ENCODE measurements at places on chromosomes 1 and 21.

GRCh38 chr21:43194303-43195120 lies 25.7 kb downstream of the CRYAA start:
- no peak for DNase-seq

- DNase-seq = no peak
Observed at GRCh38 chr21:38511198-38511597, 12.9 kb upstream of the ERG start.

GRCh38 chr1:16397120-16397519 lies 30.1 kb downstream of the SZRD1 start:
- no peak for DNase-seq

GRCh38 chr1:117826540-117827078 lies 102.8 kb downstream of the GDAP2 start:
- DNase-seq = no peak

DNA sequence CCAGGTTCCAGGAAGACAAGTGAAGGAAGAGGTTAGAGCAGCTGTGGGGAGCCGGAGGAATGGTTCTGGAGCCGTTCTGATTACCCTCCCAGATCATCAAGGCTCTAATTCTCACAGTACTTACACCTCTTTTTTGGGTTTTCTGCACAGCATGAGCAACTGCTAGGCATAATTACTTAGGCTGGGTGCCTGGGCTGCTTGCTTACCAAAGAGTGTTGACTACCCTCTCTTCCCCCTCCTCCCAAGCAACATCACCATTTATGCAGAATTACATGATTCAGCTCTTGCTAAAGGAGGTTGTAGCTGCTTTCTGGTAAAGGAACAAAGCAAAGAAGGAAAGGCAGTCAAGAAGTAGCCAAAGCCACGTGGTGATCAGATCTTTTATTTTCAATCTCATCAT lies 397.2 kb downstream of the KCNH1 start:
- no peak for DNase-seq

DNA sequence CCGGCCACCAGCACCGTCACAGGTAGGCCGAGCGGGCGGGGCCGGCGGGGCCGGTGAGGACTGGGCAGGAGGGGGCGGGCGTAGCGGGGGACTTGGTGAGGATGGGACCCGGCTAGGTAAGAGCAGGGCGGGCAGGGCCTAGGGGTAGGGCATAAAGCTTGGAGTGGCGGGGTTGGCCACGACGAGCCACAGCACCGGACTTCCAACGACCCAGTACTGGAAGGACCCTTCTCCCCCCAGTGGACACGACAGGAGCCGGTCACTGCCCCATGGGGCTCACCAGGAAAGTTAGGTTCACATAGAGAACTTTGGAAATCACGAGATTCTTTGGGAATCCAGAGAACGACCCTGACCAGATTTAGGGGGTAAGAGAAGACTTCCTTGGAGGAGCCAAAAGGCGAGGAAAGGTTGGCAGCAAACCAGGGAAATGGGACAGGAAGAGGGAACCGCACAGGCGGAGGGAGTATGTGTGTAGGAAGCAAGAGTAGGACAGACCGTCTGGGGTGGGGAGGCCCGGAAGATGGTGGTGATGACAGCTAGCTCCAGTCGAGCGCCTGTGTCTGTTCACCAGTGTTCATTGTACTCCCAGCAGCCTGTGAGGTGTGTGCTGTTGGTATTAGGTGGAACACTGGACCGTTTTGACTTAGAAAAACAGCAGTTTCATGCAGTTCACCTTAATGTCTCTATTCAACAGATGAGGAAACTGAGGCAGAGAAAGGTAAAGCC lies 20.4 kb downstream of the ZNF362 start:
- DNase-seq = no peak

GRCh38 chr1:200274116-200274515 lies 135.7 kb downstream of the ZNF281 start:
- no peak for DNase-seq

GRCh38 chr21:33029385-33029921 lies 3.7 kb downstream of the OLIG2 start:
- no peak for DNase-seq

DNA sequence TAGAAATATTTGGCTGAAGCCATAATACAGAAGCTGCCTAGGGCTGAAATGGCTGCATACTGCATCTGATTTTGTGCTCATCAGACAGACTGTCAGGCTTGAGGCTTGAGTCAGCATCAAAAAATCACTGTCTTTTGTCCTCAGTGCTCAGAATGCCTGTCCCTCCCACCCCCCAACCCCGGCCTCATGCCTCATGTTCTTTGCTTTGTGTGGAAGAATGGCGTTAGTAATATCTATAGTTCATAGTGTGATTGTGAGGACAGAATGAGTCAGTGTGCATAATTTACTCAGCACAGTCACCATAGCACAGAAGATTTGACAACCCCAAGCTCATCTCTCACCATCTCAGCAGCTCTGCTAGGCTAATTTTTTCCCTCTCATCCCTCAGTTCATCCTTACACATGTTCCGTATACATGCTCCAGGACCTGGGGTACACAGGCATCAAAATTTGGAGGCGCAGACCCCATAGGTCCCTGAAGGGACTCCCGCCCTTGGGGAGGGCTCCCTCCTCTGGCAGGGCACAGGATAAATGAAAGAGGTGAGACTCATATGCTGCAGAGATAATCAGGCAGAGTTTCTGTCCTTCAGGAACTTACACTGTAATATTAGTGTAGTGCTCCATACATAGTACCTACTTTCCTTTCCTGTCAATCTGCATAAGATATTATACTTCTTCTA lies 159.1 kb upstream of the C8B start:
- DNase-seq = no peak

DNA sequence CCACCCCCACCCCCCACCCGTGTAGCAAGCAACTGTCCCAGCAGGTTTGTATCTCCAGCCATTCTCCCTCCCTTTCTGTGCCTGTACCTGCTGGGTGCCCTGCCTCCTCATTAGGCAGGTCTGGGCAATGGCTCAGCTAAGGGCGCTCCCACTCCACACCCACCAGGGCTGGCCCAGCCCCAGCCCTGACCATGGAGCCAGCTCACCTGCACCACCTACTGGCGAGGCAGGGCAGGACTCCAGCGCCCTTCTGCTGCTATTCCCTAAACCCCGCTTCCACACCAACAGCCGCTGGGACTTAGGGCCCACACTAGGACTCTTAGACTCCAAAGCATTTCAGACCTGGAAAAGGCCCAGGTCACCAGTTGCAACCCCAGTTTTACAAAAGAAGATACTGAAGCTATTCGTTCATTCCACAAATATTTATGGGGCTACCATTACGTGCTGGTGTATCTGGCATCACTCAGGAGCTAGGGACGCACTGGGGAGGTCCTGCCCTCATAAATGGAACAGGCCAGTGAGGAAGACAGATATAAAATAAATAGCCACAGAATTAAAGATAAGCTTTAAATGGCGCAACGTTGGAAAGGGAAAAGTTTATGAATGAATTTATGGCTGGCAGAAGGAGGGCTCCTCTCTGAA lies 24.0 kb downstream of the PGLYRP3 start:
- no peak for DNase-seq

- no peak for DNase-seq
Observed at GRCh38 chr1:178397678-178398077, 99.1 kb downstream of the CLEC20A start.

DNA sequence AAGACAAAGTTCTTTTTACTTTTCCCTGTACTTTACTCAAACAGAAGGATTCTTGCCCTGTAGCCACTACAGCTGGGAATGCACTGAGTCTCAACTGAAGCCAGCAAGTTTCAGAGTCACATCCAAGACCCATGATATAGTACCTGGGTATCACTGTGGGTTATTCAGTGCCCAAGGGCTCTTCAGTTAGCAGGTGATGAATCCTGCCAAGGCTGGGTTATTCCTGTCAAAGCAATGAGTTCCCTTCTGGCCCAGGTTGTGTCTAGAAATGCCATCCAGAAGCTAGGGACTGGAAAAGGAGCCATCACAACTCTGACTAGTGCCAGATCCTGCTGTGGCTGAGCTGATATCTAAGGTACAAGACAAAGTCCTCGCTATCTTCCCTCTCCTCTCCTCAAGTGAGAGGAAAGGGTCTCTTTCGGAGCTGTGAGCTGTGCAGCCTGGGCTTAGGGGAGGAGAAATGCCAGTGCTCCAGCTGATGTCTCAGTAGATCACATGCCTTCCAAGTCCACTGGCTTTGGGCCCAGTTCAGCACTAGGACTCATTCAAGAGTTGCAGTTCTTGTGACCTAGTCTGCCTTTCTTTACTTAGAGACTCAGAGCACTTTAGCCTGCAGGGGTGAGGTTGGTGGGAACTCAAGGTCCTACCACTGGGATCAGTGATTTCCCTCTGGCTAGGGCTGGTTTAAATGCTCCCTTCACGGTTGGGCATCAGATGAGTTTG lies 369.4 kb downstream of the TBX15 start:
- DNase-seq = no peak

- DNase-seq = no peak
Observed at GRCh38 chr1:64223329-64224151, 20.1 kb downstream of the UBE2U start.

- no peak for DNase-seq
Observed at GRCh38 chr1:172536256-172536655, 3.3 kb downstream of the SUCO start.

DNA sequence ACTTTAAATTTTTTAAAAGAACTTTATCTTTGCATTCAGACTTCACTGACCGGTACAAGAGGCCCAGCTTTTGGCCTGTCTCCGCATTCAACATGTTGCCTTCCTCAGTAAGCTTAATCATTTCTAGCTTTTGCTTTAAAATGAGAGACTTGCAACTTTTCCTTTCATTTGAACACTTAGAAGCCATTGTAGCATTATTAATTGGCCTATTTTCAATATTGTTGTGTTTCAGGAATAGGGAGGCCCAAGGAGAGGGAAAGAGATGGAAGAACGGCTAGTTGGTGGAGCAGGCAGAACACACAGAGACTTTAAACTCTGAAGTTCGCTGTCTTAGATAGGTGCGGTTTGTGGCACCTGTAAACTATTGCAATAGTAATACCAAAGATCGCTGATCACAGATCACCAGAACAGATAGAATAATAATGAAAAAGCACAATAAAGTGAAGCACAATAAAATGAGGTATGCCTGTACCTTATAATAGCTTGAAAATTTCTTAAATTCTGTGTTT lies 31.4 kb downstream of the RABGAP1L start:
- no peak for DNase-seq

DNA sequence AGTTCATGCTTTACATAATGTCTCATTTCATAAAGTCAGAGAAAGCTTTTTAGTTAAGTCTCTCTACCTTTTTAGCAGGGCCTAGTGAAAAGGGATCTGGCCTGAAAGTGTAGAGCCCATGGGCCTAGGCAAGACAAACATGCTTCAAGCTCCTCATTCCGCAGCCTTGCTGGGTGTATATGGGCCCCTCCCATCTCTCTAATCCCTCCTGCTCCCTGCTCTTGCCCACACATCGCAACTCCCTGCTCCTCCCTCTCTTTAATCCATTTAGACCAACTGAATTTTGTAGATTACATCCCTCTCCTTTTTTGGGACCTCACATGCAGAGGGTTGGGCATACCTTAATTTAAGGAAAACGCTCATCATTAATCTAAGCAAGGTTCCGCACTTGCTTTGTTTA lies 42.3 kb upstream of the CCDC190 start:
- no peak for DNase-seq

- DNase-seq = no peak
Observed at GRCh38 chr21:44752671-44753235, 41.4 kb upstream of the TSPEAR start.

GRCh38 chr1:174794861-174795260 lies 204.9 kb upstream of the CACYBP start:
- no peak for DNase-seq

DNA sequence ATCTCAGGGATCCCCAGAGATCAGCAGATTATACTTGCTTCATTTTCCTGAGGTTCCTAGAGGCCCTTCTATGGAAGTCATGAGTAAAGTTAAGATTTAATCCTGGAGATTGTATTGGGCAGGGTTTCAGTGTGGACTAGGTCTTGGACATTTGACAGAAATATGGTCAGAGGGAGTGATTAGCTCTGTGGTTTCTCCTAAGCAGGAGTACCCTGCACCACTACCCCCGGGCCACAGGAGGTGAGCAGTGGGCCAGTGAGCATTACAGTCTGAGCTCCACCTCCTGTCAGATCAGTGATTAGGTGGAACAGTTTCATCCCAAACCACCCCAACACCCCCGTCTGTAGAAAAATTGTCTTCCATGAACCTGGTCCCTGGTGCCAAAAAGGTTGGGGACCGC lies 43.2 kb downstream of the PHACTR4 start:
- DNase-seq = no peak

- DNase-seq = no peak
Observed at GRCh38 chr1:230542054-230542453, 100.2 kb upstream of the COG2 start.

GRCh38 chr1:170535418-170535817 lies 3.5 kb downstream of the GORAB start:
- DNase-seq = no peak

GRCh38 chr21:15373941-15374340 lies 309.1 kb upstream of the NRIP1 start:
- DNase-seq = no peak

GRCh38 chr1:247317702-247318101 lies 14.0 kb downstream of the ZNF496 start:
- no peak for DNase-seq

DNA sequence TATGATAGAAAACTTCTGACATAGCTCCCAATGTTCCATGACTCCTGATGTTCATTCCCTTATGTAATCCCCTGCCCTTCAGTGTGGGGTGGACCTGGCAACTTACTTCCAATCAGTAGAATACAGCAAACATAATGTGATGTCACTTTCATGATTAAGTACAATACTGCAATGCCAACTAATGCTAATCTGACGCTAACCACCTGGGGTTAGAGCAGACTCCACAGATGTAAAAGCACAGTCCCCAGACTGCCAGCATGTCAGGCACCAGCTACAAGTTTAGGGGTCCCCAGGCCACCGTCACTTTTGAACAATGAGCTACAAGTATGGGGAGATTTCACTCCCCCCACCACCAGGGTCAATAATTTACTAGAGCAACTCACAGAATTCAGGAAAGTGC lies 32.3 kb upstream of the FBXO28 start:
- DNase-seq = no peak
